ENCODE measurements at places on chromosomes 1 and 21. TPM values are rescaled to one million over a fixed set of nuclear protein-coding genes. Genes with fewer than 3 reads are reported as not detected.

DNA sequence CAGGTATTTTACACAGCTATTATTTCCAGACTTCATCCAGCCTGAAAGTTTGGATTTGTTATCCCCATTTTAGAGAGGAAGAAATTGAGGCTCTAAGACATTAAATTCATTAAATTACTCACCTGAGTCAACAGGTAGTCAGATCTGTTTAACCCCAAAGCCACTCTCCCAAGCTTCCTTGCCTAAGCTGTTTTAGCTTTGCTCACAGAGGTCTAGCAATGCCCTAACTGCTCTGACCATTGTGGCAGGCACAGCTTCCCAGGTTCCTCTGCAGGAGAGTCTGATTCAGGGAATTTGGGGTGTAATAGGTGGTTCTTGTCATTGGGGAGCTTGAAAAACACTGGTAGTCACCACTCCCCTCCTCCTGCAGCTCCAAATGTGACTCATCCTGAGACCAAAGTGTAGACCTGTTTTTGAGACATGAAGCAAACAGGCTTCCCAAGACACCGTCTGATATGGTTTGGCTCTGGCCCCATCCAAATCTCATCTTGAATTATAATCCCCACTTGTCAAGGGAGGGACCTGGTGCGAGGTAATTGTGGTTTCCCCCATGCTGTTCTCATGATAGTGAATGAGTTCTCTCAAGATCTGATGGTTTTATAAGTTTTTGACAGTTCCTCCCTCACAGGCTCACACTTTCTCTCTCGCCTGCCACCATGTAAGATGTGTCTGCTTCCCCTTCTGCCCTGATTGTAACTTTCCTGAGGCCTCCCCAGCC is 142.8 kb upstream of the DNAH14 start:
- no peak for DNase-seq

- no peak for DNase-seq
Observed at GRCh38 chr1:183233113-183233512, 47.0 kb downstream of the LAMC2 start.

DNA sequence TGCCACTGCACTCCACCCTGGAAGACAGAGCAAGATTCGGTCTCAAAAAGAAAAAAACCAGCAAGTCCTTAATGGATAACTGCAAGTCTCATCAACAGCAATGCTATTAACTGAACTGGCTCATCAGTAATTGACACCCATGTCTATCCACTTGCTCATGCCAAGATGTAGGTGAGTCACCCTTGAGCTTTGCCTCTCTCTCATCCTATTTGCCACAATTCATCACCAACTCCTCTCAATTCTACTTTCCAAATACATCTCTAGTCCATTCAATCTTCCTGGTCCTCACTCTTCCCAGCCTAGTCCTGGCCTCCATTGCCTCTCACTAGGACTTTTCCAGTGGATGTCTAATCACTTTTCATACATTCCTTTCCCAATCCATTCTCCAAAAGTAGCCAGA is 103.7 kb upstream of the PRMT6 start:
- no peak for DNase-seq

GRCh38 chr1:198696211-198696610 is 57.4 kb downstream of the PTPRC start:
- no peak for DNase-seq

DNA sequence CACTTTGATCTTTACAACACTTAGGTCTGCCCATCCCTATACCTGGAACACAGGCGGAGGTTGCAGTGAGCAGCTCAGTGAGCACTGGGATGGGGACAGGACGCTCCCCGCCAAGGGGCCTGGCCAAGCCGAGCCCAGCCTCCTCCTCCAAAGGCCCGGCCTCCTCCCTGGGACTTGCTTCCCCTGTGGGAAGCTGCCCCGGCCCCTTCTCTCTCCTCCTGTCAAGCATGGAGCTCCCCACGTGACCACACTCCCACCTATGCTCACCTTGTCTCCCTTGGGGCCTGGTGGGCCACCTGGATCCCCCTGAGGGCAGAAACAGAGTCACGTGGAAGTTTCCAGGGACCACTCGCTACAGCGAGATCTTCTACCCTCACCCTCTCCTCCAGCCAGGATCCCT is 12.9 kb downstream of the COL16A1 start:
- DNase-seq = no peak

DNA sequence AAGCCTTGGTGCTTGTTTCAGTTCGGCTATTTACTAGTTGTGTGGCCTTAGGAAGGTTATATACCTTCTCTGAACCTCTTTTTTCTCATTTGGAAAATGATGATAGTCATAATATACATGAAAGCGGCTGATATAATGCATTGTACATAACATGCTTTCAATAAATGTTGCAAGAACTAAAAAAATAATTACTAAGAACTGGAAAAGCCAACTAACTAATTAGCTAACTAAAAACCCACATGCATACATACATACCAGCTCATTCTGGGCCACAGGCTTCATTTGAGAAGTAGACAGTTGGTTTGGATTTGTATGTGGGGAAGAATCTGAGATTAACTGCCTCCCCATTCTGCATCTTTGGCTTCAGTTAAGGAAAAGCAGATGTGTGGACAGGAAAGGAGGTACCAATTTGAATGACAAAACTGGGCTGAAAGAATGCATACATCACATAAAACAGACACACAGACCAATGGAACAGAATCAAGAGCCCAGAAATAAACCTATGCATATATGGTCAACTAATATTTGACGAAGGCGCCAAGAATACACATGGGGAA is 217.9 kb downstream of the TM2D1 start:
- DNase-seq = no peak

- DNase-seq = no peak
Observed at GRCh38 chr1:10962483-10962882, 50.0 kb upstream of the TARDBP start.

DNA sequence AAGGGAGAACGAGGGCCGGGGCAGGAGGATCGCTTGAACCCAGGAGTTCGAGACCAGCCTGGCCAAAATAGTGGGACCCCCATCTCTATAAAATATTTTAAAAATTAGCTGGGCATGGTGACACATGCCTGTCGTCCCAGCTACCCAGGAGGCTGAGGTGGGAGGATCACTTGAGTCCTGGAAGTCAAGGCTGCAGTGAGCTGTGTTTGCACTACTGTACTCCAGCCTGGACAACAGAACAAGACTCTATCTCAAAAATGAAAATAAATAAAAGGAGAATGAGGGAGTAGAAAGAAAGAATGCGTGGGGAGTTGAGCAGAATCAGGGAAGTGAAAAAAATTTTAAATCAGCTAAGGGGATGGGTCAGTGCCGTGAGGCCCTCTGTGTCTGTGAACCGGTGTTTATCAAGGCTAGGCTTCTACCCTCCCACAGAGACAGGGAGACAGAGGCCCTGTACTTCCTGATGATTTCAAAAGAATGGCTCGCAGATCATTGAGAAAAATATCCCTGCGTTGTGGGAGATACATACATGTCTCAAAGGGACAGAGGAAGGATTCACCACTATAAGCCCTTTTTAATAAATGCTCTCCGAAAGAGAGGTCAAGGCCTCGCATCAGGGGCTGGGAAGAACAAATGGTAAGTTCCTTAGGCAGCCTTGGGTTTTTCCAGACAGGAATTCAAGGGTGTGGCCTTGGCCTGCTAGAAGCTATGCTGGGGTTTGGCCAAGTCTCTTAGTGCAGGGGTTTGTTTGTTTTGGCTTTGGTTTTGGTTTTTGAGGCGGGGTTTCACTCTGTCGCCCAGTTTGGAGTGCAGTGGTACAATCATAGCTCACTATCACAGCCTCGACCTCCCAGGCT is 20.7 kb downstream of the IL10RB start:
- no peak for DNase-seq

- no peak for DNase-seq
Observed at GRCh38 chr21:25054689-25055088, 552.6 kb downstream of the MRPL39 start.

DNA sequence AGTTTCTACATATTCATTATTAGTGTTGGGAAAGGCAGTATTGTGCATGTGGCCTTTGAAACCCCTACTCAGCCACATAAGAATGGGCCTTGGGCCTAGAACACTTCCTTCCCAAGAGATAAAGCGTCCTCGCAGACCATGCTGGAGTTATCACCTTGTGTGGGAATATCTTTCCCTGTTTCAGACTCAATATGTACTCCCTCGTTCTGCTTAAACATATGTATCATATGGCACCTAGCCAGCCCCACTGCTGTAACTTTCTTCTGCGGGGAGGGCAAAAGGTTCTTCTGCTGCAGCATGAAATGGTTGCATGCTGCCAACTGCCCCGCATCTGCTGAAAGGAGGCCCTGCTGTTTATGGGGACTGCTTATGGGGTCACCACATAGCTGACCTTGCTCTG is 92.0 kb downstream of the CRB1 start:
- DNase-seq = no peak

DNA sequence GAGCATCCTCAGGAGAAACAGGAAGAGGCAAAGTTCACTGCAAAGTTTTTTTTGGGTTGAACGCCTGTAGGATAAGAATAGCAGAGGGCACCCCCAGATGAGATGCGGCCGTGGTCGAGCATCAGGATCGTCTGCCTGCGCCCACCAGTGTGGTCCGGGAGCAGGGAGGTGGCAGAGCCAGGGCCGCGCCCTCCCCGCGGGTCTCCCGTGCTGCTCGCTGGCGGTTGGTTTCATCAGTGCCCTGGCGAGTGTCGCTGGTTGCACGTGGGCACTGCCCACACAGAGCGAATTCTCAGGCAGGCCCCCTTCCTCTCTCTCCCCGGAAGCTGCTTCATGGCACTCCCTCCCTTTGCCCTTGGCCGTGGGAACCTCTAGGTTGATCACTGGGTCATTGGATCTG is 120.0 kb downstream of the PCBP3 start:
- DNase-seq = no peak

- DNase-seq = peak; percentile 46
Observed at GRCh38 chr1:24199291-24199900, 12.3 kb upstream of the IFNLR1 start.

DNA sequence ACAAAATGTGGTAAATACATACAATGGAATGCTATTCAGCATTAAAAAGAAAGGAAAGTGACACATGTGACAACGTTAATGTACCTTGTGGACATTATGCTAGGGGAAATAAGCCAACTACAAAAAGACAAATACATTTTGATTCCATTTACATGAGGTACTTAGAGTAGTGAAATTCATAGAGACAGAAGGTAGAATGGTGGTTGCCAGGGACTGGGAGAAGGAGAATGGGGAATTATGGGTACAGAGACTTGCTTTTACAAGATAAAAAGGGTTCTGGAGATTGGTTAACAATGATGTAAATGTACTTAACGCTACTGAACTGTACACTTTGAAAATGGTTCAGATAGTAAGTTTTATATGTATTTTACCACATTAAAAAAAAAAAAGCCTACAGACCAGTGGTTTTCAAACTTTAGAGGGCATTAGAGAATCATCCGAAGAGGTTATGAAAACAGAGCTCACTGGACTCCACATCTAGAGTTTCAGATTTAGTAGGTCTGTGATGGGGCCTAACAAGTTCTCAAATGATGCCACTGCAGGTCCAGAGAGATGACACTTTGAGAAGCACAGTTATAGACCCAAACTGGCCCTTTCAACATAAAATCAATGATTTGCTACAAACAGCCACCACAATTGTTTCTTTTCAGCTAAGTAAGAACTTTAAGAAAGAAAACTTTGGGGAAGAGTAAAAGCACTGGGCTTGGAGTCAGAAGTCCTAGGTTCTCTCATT is 9.6 kb upstream of the ADCY10 start:
- DNase-seq = no peak

GRCh38 chr1:156465747-156466365 is 34.7 kb downstream of the MEF2D start:
- DNase-seq = no peak

DNA sequence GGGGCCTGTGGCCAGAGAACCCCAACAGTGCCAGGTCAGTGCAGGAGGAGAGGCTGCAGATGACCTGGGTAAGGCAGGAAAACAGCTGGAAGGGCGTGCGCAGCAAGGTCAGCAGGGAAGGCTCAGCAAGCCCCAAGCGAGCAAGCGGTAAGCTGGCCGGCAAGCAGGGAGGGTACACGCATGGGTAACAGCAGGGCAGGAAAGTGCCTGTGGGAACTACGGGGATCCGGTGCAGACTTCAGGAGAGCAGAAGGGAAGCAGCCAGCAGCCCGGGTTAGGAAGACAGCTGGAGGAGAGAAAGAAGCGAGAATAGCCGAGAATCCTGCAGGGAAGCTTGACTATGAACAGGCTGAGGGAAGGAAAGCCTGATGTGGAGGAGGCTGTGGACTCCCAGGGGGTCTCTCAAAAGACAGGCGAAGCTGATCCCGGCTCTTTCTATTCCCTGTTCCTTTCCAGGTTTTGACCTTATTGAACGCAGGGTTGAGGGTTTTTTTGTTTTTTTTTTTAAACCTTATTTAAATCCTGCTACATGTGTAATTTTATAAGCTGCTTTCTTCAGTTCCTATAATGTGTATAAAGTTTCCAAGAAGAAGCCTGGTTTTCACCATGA is 20.9 kb downstream of the UMODL1 start:
- no peak for DNase-seq

DNA sequence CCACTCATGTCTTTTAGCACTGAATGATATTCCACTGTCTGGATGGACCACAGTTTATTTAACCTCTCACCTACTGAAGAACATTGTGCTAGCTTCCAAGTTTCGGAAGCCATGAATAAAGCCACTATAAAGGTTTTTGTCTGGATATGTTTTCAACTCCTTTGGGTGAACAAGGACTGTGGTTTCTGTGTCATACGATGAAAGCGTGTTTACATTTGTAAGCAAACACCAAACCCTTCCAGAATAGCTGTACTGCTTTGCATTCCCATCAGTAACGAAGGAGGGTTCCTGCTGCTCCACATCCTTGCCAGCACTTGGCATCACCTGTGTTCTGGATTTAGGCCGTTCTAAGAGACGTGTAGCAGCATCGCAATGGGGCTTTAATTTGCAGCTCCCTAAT is 10.7 kb upstream of the ARHGEF16 start:
- DNase-seq = no peak

- DNase-seq = no peak
Observed at GRCh38 chr1:216458812-216459211, 35.6 kb upstream of the USH2A start.

DNA sequence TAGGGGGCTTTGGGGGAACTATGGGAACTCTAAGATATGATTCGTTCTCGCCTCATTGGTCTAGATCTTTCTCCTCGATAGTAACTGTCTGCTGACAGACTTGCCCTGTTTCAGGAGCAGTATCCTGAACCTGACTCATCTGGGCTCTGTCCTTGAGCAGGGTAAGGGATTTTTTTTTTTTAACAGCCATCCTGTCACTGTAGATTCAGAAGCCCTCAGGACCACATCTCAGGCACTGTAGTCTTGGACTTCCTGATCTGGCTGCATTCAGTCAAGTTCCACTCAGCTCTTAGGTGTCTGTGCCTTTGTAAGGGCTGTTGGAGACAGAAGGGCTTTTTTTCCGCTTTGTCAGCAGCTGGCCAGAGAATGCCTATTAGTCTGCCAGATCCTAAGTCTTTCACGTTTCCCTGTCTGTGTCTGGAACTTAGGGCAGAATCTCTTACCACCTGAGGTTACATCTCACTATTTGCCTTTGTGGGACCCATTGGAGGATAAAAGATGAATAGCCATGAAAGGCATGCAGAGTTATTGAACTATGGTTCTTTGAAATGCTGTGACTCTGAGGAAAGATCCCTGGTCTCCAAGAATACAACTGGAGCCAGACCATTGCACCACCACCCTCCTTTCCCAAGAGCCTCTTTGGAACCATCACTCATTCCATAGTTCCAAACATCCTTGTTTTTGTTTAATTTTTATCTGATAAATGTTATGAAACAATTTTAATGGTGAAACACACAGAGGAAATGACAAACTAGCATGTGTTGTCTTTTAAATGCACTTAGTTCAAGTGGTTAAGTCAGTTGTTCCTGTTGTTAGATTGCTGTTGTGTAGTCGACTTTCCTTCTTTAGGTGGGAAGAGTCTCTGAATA is 49.7 kb upstream of the MACF1 start:
- no peak for DNase-seq

- DNase-seq = no peak
Observed at GRCh38 chr1:10940838-10941237, 71.6 kb upstream of the TARDBP start.

The ADORA3 gene
- not detected for total RNA-seq

The LGALS8 gene
- 67.8 TPM for total RNA-seq

The HSD3B1 gene
- not detected for total RNA-seq

The S100A8 gene
- total RNA-seq = not detected

Data from mesothelial cell of epicardium (in vitro differentiated cells).